ENCODE measurements at places on chromosomes 3 and 15. TPM values are rescaled to one million over a fixed set of nuclear protein-coding genes. Genes with fewer than 3 reads are reported as not detected.

The SHC4 gene
- total RNA-seq = 2.0 TPM

The ACOX2 gene
- total RNA-seq = 38.3 TPM

The RASA2 gene
- 14.8 TPM for total RNA-seq

The ANKUB1 gene
- total RNA-seq = not detected

The LARP6 gene
- 7.1 TPM for total RNA-seq

The COL6A5 gene
- 0.06 TPM for total RNA-seq

The TRH gene
- total RNA-seq = 0.35 TPM

The BHLHE40 gene
- total RNA-seq = 117 TPM
